Peyer's patch (tissue), 4 donors: ENCODE measurements at places on chromosomes 5 and 9. TPM values are rescaled to one million over a fixed set of nuclear protein-coding genes. Genes with fewer than 3 reads are reported as not detected.

- no peak for DNase-seq
These were observed 73.1 kb downstream of the RPS23 start for GRCh38 chr5:82205005-82205404.

DNA sequence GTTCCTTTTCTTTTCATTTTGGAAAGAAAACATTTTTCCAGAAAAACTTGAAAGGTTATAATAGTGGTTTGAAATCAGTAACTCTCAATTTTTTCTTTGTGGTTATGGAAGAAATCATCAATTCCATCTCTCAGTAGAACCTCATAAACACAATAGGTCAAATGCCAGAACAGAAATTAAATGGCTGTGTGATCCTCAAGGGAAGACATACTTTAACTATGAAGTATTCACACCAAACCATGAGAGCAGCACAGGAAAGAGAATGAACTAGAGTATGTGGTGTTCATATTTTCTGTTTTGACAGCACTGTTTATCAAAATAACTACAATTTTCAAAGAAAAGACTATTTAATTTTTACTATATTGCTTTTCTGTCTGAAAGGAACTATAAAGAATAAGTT, 29.7 kb upstream of the EFNA5 start:
- no peak for DNase-seq

GRCh38 chr9:12689233-12689632, 4.0 kb upstream of the TYRP1 start:
- DNase-seq: no peak

DNA sequence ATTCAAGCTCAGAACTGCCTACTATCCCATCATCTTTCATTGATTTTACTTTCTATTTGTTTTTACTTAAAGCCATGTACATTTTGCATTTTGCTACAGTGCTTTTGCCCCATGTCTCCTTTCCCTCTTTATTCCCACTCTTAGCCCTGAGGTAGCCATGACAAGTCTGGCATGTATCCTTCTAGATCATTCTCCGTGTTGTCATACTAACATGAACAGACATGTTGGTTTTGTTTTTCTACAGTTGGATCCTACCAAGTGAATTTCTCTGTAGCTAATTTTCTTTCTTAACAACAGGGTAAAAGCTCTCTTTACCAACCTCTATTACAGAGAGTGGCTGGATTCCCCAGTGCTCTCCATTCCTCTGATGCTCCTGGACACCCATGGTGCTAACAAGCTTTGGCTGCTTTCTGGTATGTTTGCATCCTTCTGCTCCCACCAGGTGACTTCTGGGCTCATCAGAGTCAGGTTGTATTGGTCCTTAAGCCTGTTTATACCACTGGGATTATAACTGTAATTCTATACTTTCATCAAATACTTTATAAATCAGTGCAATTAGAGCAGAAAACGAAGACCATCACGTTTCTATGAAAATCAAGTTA, 38.8 kb upstream of the BOD1 start:
- DNase-seq: no peak

The GLRA1 gene
- total RNA-seq: not detected
